Tibial nerve (tissue), 4 donors: ENCODE measurements at places on chromosomes 1 and 21. TPM values are rescaled to one million over a fixed set of nuclear protein-coding genes. Genes with fewer than 3 reads are reported as not detected.

Gene MYCL
- total RNA-seq, result 0.84 TPM

DNA sequence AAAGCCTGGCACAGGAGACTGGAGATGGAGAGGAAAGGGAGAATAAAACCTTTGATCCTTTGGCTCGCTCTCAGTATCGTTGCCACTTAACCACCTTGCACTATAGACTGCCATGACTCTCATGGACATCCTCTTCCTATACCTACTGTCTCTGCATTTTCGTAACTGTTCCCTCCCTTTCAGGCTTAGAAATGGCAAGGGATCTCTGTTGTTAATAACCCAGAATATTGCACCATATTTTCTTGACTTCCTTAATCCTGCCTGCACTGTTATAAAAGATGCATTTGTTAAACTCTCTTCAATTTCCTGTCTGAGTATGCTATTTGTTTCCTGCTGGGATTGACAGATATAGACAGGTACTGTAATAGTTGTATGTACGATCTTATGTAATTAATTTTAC lies 38.6 kb downstream of the CYYR1 start:
- H3K4me1 ChIP-seq, result no peaks in the 10 kb centered on the region
- H3K36me3 ChIP-seq, result no peaks in the 10 kb centered on the region
- H3K27ac ChIP-seq, result no peak overlapping the region
- no peaks in the 10 kb centered on the region for H3K27me3 ChIP-seq
- no peak for DNase-seq
- H3K4me3 ChIP-seq, result no peak overlapping the region

DNA sequence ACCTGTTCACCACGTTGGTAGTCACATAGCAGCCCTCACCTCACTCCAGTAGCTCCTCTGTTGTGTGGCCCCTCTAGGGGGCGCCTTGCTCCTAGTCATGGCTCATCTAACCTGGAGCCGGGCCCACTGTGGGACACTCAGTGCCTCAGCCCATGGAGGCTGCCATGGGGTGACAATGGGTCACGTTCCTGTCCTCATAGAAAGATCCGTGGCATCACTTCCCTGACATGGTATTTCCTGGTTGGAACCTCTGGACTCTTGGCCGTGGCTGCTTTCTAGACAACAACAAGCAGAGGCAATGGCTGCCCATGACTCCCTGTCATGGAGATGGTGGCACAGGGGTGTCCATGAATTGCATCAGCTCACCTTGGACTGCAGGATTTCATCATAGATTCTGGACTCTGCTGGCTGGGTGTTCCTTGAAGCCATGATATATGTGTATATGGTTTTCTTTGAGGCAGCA lies 27.5 kb upstream of the SLAMF6 start:
- H3K4me1 ChIP-seq, result no peaks in the 10 kb centered on the region
- H3K27ac ChIP-seq, result no peak overlapping the region
- H3K4me3 ChIP-seq, result no peak overlapping the region

Gene GOLT1A
- not detected for total RNA-seq

Gene PRAMEF1
- total RNA-seq, result not detected
